ENCODE measurements at places on chromosomes 3 and 15.
A peak's percentile ranks its signal among the peaks of the same experiment; 100 is the strongest.

DNA sequence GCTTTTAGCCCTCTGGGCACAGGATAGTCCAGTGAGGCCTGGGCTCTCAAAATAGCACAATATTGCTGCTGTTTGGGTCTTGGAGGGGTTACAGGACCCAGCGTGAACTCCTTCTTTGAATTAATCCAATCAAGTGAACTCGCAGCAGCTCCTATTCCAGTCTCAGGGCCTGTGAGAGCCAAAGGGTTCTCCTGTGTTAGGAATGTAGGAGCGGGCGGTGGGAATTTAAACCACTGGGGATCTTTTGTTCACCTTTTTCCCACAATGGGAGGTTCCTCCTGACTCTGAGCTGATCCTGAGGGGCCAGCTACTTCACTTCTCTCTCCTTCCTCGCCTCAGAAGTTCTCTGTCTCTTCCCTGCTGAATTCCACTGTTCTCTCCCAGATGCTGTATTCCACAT is 504.0 kb downstream of the UNC13C start:
- H3K4me1 ChIP-seq: no peaks in the 10 kb centered on the region
- H3K27ac ChIP-seq: no peak overlapping the region
- no peak overlapping the region for H3K4me3 ChIP-seq
- H3K36me3 ChIP-seq: no peaks in the 10 kb centered on the region

DNA sequence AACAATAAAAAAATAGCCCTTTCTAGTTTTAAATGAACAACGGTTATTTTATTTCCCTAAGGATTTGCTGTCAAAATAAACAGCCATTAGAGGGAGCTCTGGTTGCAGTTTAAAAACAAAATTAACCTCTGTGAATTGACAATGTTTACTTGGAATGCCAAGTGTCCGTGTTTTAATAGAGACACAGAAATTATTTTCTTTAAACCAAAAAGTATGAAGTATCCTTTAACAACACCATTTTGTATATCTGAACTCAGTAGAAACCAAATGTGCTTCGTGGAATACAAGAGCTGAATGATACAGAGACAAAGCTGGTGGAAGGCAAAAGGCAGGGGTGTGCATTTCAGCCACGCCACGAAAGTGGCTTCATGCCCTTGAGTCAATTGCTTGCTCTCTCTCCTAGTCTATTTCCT is 74.4 kb downstream of the MOBP start:
- H3K4me1 ChIP-seq: peaks cover 25% of the 10 kb centered on the region
- peak; percentile 32 for DNase-seq
- peak overlapping the region; percentile 86 for H3K4me3 ChIP-seq

GRCh38 chr15:95329362-95329761 is 1001.1 kb upstream of the NR2F2 start:
- no peak overlapping the region for H3K4me3 ChIP-seq
- peaks cover 13% of the 10 kb centered on the region for H3K27me3 ChIP-seq
- no peak for DNase-seq

DNA sequence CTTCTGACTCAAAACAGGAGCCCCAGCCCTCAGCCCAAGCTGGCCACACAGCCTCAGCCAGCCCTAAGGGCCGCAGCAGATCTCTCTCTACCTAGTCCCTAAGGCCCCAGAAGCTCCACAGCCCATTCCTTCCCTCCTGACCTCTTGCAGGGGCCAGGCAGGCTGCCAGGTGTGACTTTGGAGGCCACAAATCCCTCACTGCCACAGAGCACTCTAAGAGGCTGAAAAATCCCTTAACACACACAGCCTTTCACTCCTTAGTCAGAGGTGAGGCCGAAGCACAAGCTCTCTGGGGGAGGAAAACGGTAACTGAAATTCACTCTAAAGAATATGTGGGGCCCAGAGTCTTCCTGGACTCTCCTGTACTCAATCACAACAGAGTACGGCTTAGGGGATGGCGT is 23.3 kb downstream of the LRRC2 start:
- DNase-seq: no peak
- peaks cover 56% of the 10 kb centered on the region for H3K4me1 ChIP-seq
- no peak overlapping the region for H3K4me3 ChIP-seq

DNA sequence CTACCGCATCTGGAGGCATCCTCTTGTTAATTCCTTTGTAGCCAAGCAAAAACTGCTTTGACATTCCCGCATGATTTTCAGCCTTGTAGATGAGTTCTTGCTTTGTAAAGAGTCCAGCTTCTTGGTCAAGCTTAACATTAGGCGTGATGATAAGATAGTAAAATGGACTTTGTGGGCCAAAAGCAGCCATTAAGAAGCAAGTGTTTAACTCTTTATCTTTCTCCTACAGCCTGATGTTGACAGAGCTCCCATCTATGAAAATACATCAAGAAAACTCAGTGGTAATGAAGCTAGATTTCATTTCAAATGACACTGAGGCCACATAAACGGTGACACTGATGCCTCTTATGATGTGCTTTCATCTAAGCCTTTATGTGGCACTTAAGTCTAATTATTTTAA is 33.2 kb downstream of the FNDC3B start:
- H3K4me1 ChIP-seq: peaks cover 50% of the 10 kb centered on the region
- no peak overlapping the region for H3K4me3 ChIP-seq

DNA sequence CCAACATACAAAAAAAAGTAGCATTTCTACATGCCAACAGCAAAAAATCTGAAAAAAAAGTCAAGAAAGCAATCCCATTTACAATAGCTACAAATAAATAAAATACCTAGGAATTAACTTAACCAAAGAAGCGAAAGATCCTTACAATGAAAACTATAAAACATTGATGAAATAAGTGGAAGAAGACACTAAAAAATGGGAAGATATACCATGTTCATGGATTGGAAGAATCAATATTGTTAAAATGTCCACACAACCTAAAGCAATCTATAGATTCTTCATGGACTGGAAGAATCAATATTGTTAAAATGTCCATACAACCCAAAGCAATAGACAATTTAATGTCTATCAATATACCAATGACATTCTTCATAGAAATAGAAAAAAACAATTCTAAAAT is 21.0 kb downstream of the PEAK1 start:
- H3K27me3 ChIP-seq: no peaks in the 10 kb centered on the region
- no peak overlapping the region for H3K4me3 ChIP-seq
- H3K4me1 ChIP-seq: peaks cover 41% of the 10 kb centered on the region
- no peak for DNase-seq
- H3K36me3 ChIP-seq: peaks cover 54% of the 10 kb centered on the region
